ENCODE measurements at places on chromosomes 11 and 22. TPM values are rescaled to one million over a fixed set of nuclear protein-coding genes. Genes with fewer than 3 reads are reported as not detected.

GRCh38 chr11:120547316-120547715, 35.8 kb downstream of the GRIK4 start:
- no peak for DNase-seq

DNA sequence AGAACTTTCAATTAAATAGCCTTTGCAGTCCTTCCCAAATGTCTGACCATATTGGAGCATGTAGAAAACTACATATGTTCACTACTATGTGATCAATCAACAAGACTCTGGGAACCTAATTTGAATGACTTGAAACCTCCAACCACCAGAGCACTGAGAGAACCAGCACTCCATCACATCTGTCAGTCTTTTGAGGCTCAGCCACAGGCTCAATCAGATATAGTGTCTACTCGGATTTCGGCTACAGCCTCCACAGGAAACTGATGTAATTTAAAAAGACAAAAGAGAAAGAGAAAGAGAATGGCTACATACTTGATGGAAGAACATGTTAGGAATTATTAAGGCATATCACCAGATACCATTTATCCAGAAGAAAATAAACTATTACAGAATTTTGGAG, 859.0 kb downstream of the FAM181B start:
- DNase-seq: no peak

GRCh38 chr22:17198170-17199002, 20.8 kb downstream of the ADA2 start:
- DNase-seq: no peak

- no peak for DNase-seq
These were observed 62.2 kb upstream of the VPREB1 start for GRCh38 chr22:22182218-22182989.

DERL3 gene
- polyA plus RNA-seq: 0.28 TPM

KCNJ5 gene
- polyA plus RNA-seq: not detected
